ENCODE measurements at places on chromosomes 16 and 17.

DNA sequence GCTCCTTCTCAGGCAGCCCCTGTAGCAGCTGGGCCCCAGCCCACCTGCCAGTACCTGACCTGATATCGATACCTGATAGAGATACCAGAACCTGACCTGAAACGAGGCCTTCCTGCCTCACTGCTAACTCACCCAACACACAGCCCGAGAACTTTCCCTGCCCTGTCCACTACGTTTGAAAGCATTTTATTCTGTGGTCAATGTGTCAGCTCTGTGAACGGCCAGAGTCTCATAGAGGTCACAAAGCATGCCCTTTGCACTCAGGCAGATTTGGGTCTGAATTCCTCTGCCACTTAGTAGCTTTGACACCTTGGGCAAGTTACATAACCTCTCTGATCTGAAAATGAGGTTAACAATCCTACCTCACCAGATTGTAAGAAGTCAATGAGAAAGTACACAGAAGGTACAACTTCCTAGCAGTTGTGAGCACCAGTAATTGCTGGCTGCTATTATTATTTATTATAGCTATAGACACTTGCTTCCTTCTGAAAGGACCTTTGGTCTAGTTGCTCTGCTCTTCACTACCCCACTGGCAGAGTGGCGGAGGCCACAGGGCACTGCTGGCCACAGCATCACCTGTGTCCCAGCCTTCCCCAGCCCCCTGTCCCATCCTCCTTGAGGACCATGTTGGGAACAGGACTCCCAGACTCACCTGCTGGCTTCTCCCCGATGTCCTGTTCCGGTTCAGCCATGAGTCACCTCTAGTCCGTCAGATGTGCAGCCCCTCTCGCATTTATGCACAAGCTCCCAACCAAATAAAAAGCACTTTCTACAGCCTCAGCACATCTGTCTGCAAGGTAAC lies 895 bp downstream of the ANKRD40CL start:
- DNase-seq: no peak

DNA sequence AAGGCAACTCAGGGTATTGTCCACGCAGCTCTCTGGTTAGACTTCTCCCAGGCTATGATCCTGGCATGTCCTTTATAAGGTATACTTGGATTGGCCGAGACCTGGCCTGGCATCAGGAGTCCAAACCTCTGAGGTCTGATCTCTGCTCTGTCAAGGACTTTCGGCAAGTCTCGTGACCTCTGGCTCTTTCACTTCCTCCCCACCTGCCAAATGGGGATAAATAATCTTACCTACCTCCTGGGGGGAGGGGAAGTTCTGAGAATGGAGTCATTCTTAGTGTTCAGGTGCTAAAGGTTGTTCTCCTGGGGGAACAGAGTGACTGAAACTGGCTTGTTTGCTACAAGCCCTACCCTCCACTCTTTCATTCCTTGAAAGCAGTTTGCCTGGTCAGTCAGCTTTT lies 7.6 kb downstream of the ATXN1L start:
- peak; percentile 96 for DNase-seq

- peak; percentile 16 for DNase-seq
These were observed 1747.9 kb downstream of the TP53TG3F start for GRCh38 chr16:35207059-35207999.

- DNase-seq: no peak
These were observed 64.6 kb downstream of the GOSR1 start for GRCh38 chr17:30541802-30542201.

DNA sequence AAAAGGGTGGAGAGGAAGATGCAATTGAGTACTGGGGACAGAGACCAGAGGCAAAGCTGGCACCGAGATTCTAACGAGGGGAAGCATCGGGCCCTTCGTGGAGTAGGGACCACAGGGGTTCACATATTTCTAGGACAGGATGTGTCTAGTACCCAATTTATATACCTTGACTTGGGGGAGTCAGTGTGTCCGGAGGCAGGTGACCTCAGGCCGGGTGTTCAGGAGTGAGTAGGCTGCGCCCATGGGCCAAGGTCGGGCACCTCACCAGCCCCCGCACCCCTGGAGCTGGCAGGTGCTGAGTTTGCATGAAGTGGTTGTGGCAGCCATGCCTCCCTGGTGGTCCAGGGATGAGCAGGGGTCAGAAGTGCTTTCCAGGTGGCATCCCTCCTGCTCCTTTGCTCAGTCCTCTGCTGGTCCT lies 8.6 kb upstream of the NXPH3 start:
- no peak for DNase-seq

GRCh38 chr17:10178506-10178991 lies 19.9 kb downstream of the GAS7 start:
- DNase-seq: no peak

DNA sequence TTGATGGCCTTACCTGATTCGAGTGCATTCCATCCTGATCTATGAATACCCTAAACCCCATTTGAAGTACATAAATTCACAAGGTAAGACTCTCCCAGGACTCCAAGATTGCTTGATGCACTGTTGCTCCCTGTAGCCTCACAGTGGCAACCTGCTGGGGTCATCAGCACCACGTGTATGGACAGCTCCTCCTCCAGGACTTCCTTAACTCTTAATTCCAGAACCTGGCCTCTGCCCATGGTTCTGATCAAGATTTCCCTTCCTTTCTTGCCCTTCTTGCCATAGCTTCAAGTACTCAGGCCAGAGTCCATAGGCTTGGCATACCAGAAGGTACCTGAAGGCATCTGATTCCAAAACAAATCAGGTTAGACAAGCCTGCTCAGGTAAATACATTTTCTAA lies 34.0 kb upstream of the NLK start:
- DNase-seq: peak; percentile 24

- no peak for DNase-seq
These were observed 6.2 kb downstream of the SAMD14 start for GRCh38 chr17:50123649-50124349.

DNA sequence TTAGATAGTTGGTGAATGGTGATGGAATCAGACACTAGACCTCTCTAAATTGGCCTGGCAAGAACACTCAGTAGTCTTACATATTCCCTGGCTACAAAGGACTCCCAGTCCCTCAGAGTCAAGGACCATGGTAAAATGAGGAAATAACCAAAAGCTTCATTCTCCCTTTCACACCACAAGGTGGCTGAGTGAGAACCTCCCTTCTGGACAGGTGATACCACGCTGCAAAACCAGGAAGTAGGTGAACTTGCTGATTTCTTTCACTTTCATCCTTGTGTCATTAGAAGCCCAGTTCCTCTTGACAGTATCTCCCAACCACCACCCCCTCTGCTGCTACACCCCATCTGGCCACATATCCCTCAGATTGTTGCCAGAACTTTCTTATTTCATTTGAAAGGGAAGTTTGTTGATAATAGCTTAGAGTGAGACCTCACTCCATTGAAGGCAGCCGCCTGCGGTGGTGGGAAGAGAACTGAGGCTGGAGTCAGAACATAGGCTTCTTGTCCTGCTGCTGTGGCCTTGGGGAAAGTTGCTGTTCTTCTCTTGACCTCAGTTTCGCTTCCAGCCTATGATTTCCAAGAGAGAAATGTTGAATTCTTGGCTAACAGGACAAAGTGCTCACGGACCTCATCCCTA lies 290.6 kb upstream of the CCL2 start:
- DNase-seq: peak; percentile 88

- DNase-seq: no peak
These were observed 2.5 kb upstream of the SALL1 start for GRCh38 chr16:51153577-51154031.

DNA sequence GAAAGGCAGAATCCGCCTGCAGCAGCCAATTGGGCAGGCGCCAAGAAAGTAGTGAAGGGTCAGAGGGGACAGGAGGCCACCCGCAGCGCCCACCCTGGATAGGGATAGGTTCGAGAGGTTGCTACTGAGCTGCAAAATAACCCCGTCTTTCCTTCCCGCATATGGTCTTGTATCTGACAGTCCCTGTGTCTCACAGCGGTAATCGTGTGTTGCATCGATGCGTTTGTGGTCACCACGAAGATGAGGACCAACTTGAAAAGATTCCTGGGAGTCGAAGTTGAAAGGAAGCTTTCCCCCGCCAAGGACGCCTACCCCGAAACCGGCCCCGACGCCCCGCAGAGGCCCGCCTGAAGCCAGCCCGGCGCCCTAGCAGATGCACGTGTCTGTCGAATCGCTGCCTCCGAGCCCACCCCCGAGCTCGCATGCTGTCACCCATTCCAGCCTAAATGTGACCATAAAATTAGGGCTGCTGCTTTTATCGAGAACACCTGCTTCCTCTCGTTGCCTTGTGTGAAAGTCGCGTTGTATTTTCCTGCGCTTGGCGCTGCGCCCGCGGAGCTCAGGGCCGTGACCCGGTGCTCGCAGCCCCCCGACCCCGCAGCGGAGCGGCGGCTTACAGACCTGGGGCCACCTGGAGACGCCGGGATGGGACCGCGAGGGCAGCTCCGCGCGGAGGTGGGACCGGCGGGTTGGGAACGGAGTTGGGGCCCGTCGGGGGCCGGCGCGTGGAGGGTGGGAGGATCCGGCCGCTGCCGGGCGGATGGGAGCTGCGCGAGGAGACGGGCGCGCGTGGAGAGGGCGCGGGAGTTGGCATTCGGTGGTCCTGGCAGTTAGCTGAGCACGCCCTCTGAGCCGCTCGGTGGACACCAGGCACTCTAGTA lies at the start of gene CMTM2:
CMTM2 (plus strand) TSS at position 813 of the 881 bp plus-strand sequence. CDS start 145 bp downstream, outside the sequence.
- no peak for DNase-seq

- DNase-seq: peak; percentile 81
These were observed 569 bp upstream of the RABEP2 start for GRCh38 chr16:28925386-28926228.

- DNase-seq: no peak
These were observed 68.7 kb downstream of the TBX4 start for GRCh38 chr17:61520897-61521296.

DNA sequence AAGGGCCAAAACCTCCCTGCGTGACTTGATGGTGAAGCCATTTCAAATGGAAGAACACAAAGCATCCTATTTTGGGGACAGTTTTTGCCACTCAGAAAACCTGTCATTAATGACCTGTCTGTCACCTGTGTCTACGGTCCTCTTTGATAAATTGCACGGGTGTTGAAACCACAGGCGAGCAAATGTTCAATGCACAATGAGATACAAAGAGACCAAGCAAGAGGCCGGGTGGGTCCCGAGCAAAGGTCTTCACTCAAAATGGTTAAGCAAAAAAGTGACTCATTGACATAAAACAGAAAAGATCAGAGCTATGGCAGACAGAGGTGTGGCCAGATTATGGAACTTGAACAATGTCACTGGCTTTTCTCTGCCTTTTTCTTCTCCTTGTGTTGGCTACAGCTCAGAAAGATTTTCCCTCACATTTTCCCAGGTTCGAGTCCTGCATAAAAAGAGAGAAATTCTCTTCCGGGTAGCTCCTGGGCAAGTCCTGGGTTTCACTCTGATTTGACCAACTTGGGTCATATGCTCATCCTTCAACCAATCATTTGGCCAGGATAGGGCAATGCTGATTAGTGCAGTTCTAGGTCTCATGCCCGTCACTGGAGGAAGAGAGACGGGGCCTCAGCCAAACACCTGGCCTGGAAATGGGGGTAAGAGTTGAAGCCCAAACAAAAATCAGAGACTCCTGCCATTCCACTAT lies 92.2 kb downstream of the CMC2 start:
- DNase-seq: no peak

DNA sequence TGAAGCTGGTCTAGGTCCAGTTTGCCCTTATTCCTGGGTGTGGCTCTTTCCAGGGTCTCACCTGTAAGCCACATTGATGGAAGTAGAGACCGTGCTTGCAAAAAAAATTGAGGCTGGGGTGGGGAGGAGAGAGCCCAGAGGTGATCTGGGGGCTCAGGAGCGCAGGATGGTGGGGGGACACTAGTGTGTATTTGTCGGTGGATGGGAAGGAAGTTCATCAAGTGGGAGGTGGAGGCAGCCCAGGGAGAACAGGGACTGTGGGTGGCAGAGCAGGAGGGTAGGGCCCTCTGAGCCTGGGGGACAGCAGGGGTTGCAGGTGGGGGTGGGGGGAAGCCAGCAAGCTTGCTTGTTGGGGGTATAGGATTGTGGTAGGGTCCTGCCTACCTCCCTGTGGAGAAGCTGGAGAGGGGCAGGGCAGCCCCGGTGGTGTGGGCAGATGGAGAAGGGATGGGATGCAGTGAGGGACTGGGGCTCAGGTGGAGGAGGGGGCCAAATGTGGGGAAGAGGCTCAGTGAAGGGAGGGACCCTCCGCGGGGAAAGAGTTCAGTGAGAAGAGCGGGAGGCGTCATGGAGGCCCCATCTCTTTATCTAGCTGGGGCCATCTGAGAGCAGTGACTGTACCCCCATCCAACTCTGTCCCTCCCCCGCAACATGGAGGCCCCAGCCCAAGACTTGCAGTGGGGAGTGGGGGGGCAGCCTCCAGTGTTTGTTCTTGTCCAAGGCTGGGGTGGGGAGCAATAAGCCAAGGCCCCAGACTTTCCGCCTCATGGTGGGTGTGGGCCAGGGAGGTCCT lies 17.2 kb upstream of the TMEM92 start:
- DNase-seq: no peak

DNA sequence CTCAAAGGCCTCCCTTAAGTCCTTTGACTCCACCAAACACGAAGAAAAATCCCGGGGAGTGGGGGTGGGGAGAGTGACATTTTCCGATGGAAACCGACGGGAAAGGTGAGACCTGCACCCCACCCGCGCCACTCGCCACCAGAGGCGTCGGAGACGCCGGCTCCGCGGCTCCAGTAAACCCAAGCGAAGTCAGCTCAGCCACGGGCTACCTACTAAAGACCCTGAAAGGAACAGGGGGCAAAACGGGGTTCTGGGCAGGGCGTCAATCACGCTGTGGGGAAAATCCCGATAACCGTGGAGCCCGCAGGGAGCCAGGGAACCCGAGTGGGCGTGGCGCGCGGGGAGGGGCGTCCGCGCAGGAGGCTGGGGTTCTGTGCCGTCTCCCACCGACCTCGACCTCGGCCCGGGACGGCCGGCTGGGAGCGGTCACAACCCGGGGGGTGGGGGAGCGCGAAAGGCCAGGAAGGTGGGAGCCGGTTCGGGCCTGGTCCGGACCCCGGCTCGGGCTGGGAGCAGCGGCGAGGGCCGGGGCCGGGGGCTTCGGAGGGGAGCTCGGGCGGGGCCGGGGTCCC lies 565 bp downstream of the WDR45B start:
- peak; percentile 51 for DNase-seq

- DNase-seq: no peak
These were observed 279.0 kb downstream of the SLC39A11 start for GRCh38 chr17:72813481-72813880.

DNA sequence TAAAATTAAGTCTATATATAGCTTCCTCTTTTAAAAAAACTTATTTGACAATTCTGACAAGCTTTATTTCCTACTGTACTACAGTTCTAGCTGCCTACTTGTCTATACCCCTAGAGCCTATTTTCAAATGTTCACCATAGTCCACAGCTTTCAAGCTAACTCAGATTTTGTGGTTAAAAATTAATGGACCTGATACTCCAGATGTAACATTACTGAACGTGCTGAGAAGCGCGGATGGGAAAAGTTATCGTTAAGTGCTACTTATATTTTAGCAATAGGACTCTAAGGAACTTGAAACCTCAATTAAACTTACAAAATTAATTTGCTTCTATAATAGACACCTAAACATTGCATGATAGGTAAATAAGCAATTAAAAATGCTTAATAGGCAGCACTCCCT lies 31.2 kb downstream of the GNA13 start:
- DNase-seq: no peak

GRCh38 chr17:14376666-14377065 lies 75.8 kb downstream of the HS3ST3B1 start:
- no peak for DNase-seq

GRCh38 chr16:87657621-87658192 lies 55.4 kb downstream of the JPH3 start:
- peak; percentile 33 for DNase-seq

GRCh38 chr17:19744922-19745757 lies 3.0 kb downstream of the ALDH3A1 start:
- peak; percentile 77 for DNase-seq

- no peak for DNase-seq
These were observed at the start of gene RHBDL1 for GRCh38 chr16:674968-675883. Gene RHBDL1 (plus strand): TSS chr16:675671. CDS start chr16:675791, 120 bp downstream.
